ENCODE measurements at places on chromosomes 2 and 18.
A peak's percentile ranks its signal among the peaks of the same experiment; 100 is the strongest.

- no peak for DNase-seq
Measured at GRCh38 chr2:54936766-54937165, 113.5 kb downstream of the RTN4 start.

GRCh38 chr2:4561196-4561595, 857.8 kb downstream of the DCDC2C start:
- no peak for DNase-seq

GRCh38 chr2:80111185-80111584, 193.4 kb downstream of the LRRTM1 start:
- no peak for DNase-seq

GRCh38 chr2:2226326-2226725, 104.7 kb downstream of the MYT1L start:
- no peak for DNase-seq

DNA sequence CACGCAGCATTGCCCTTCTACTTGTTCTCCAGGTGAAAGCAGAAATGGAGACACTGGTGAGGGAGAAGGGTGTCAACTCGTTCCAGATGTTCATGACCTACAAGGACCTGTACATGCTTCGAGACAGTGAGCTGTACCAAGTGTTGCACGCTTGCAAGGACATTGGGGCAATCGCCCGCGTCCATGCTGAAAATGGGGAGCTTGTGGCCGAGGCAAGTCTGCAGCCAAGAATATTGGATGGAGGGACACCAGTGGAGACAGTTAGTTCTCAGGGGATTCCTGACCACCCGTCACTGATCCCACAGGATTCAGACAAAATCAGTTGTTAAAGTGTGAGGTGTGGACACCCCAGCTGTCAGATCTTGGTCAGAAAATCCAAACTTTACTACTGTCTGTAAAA, 43.2 kb upstream of the MAPRE3 start:
- DNase-seq, result no peak

DNA sequence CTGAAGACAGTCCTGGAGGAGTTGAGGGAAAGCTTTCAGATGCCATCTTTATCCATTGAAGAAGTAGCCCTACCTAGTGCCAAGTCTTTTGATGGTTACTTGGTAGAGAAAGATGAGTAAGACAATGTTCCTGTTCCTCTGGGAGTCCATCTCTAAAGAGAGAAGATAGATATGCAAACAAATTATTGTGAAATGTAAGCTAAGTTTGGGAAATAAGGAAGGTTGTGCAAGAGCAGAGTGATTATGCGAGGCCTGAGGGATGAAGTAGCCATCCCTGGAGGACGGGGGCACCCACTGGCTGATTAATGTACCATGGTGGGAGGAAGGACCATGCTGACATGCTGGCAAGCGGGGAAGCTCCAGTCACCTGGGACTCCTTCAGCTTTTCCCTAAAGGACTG, 994 bp upstream of the DTNA start:
- DNase-seq, result no peak

- DNase-seq, result peak; percentile 46
Measured at GRCh38 chr2:143259368-143259958, 130.2 kb downstream of the ARHGAP15 start.

DNA sequence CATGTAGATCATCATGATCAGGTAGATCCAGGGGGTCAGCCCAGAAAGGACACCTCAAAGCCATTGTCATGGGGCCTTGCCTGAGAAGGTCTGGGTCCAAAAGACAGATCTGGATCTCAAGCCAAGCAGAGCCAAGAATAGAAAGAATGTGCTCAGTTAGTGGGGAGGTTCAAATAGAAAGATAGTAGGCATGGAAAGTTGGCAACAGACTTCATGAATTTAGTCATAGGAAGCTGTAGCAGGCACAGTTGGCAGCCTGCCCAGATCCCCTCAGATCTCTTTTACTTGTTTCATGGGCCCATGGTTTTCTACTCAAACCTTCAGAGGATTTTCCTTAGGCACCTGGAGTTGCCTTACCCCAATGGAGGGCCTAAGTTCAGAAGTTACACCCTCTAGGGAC, 767.0 kb downstream of the SLC4A3 start:
- DNase-seq, result no peak

GRCh38 chr2:103823847-103824246, 1030.1 kb upstream of the POU3F3 start:
- DNase-seq, result no peak

GRCh38 chr18:44954257-44954656, 273.6 kb downstream of the SETBP1 start:
- no peak for DNase-seq

GRCh38 chr2:47485751-47486300, 82.9 kb downstream of the MSH2 start:
- DNase-seq, result no peak

DNA sequence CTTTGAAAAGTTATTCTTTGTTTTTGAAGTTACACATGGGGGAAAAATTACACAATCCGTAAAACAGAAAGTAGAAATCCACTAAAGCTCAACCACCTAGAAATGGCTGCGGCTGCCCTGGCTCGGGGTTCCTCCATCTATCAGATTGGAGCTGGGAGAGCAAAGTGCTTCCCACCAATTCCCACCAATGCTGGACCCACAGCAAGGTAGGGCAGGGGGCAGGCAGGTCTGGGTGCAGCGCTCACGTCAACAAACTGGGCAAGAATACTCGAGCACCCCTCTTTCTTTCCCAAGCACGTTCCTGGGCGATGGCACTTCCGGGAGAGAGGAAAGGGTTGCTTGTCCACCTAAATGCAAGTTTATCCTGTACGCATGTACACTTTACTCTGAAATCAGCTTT, 217.6 kb downstream of the NDUFA10 start:
- no peak for DNase-seq

DNA sequence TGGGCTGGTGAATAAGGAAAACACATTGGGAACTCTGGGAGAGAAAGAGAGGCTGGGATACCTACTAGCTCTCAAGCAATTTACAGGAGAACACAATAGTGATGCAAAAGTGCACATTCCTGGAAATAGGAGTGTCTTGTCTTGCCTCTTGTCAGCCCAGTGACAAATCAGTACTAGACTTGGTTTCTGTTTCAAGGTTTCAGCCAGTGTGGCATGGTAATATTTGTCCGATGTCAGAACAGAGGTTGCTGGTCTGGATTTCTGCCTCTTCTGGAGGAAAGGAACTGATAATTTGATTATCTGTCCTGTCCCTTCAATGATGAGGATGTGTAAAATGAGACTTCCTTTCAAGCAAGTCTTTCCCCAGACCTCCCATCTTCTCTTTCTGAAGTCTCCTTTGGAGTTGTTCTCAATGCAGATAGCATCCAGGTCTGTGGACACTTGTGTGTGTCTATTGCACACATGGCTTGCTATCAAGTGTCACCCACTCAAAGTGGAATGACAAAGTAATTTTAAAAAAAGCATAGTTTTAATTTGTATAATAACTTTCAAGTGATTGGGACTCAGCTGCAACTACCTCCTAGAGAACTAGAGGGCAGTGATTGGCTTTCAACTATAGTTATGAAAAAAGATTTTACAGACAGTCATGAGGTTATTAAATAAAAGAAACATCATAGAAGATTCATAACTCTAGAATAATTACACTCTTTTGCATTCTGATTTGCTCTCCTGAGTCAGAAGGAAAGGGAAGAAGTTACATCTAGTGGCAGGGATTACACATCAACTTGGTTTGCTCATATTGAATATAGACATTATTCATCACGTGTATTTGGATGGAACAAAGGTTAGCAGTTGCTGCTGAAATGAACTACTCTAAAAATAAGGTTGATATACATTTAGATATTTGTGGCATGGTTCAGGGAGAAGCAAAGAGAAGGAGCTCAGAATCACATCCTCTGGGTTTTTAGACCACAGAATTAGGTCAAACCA, 4.5 kb downstream of the GPR39 start:
- no peak for DNase-seq

DNA sequence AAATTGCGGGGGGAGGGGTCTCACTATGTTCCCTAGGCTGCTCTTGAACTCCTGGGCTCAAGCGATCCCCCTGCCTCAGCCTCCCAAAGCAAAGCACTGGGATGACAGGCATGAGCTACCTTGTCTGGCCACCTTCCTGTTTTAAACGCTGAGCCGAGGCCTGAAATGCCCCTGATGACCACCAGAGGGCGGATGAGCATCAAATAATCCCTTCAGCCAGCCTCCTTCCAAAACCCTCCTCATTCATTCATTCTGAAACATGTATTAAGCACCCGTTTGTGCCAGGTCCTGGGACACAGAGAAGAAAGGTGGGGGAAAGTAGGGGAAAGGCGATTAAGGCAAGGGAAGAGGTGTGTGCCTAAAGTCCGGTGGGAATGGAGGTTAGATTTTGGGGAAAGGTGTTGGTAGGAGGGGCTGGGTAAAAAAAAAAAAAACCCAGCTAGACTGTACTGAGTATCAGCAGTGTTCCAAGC, 30.7 kb upstream of the PTMA start:
- peak; percentile 57 for DNase-seq

- DNase-seq, result no peak
Measured at GRCh38 chr2:161430386-161430785, 14.3 kb downstream of the TBR1 start.

- no peak for DNase-seq
Measured at GRCh38 chr2:55112229-55113031, 62.2 kb upstream of the RTN4 start.

DNA sequence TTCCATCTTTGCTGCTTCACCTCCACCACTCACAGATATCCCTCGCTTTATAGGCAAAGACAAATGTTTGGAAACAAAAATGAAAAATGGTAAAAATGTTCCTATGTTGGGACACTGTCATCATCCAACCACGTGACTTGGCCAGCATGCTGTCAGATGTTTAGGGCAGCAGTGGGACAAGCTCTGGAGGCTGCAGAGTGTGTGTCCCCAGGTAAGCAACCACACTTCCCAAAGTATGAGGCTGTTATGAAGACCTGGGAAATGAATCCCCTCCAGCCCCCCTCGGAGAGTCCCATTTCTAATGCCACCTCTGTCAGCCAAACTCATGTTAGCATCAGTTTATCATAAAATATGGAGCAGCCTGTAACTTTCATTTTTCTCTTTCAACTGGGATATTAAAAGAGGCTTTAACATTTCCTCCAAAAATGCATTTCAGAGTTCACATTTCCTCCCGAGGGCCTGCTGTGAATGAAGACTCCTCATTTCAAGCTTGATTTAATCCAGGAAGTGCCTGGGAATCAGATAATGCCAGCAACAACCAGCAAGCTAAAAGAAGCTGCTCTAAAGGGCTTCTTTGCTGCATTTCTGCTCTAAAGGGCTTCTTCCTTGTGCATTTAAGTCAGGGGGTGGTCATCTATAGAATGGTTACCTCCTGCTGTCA, 66.2 kb downstream of the APOB start:
- no peak for DNase-seq

DNA sequence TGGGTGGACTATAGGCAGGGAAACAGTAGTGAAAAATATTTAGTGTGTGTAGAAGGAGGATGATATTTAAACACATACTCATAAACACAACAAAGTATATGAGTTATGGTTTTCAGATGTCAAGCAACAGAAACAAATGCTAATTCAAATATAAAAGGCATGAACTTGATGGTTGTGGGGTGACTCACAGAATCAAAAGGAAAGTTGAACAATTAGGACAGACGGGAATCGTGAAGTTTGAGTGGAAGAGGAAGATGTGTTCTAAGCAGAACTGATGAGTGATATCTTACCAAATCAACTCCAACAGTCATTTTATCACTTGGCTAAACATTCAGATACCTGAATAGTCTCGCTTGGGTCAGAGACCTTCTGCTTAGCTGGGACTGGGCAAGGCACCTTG, 53.6 kb upstream of the ITGA6 start:
- no peak for DNase-seq

GRCh38 chr2:177604271-177605065, 211.9 kb downstream of the AGPS start:
- DNase-seq, result no peak

DNA sequence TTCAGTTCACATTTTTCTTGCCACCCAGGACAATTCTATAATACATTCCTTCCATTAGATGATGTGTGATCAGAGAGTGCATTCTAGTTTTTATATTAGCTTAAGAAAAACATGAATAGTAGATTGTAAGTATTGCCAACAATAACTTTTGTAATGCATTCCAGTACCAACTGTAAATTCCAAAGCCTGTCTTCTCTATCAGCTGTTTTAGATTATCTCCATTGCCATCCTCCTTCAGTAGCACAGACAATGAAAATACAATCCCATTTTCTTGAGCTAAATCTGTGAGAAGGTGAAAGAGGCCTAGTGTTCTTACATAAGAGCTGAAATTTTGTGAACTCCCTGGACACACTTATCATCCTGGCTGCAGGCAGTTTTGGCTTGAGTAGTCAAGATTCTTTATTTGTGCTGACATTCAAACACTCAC, 103.9 kb downstream of the CCBE1 start:
- DNase-seq, result no peak

GRCh38 chr2:71880287-71880686, 267.4 kb downstream of the CYP26B1 start:
- DNase-seq, result no peak

DNA sequence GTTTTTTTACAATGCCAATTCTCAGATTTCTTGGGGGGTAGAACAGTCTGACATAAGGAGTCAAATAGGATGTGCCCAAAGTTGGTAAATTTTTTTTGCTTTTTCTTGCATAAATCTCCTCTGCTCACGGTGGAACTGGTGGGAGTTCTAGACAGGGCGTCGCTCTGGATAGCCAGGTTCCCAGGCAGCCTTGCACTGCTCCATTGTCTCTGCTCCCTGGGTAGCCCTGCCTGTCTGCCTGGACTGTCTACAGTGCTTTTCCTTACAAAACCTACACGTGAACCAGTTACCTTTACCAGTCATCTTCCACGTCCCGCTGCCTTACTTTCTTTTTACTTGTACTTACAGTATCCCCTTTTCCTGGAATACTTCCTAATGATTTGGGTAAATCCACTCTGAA, 117.1 kb downstream of the ZNF407 start:
- DNase-seq, result no peak

DNA sequence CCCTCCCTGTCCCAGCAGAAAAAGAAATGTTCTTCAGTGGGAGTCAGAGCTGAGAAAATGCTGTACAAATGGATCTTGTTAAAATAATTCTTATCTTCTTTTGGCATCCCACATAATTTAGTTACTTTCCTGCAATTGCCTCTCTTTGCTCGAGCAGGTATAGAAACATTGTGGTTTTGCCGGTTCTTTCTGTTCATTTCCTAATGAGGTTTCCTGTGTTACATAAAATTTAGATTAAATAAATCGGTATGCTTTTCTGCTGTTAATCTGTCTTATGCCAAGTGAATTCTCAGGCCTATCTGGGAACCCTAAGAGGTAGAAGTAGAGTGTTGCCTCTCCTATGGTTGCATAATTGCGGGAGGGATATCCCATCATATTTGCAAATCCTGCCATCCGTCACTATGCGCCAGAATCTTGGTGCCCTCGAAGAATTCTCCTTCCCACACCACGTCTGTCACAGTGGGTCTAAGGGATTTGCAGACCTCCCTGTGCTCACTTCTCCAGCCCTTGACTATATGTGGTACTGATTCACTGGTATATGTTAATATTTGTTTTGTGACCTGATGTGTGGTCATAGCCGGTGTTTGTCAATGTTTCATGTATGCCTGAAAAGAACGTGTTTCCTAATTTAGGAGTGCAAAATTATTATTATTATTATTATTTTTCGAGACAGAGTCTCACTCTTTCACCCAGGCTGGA, 12.2 kb upstream of the HDAC4 start:
- no peak for DNase-seq

GRCh38 chr2:165390875-165391274, 78.6 kb upstream of the CSRNP3 start:
- no peak for DNase-seq

Measured in T-helper 22 cell (primary cell).